ENCODE measurements at places on chromosomes 6 and 20.

DNA sequence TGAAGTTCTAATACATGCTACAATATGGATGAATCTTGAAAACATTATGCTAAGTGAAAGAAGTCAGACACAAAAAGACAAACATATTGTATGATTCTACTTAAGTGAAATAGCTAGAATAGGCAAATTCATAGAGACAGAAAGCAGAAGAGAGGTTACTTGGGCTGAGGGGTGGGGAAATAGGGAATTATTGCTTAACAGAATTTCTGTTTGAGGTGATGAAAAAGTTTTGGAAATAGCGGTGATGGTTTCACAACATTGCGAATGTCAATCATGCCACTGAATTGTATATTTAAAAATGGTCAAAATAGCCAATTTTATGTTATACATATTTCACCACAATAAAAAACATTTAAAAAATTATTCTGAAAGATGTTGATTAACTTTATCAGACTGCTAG, 6.1 kb downstream of the SLC26A8 start:
- DNase-seq, result no peak

- no peak for DNase-seq
Observed at GRCh38 chr6:38738261-38738660, 23.1 kb downstream of the DNAH8 start.

GRCh38 chr6:136783495-136784270, 8.6 kb downstream of the MAP3K5 start:
- no peak for DNase-seq

- DNase-seq, result no peak
Observed at GRCh38 chr6:44051515-44051914, 75.7 kb downstream of the MRPL14 start.

DNA sequence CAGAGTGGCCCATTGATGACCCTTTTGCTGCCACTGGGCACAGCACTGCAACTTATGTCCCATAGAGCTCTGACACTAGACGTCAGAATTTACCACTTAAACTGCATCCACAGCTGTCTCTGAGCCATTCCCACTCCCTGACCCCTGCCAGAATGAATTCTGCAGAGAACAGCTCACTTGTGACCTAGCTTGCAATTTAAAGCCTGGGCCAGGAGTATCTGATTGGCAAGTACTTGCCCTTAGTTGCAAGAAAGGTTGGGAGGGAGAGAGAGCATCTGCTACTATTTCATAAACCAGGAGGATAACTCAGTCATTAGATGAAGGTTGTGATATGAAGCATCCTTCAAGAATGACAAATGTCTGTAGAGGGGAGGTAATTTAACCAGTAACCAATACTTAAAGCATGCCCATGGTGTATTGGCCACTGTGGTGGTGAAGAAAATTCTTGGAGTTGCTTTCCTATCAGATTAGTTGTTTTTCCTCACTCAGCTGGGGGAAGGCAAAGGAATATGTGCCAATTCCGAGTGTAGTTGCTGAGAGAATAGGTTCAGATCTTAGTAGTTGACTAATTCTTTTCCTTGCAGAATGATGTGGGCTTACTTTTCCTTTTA, 46.5 kb downstream of the IL22RA2 start:
- DNase-seq, result no peak

- no peak for DNase-seq
Observed at GRCh38 chr6:149380523-149380922, 19.5 kb upstream of the SUMO4 start.

DNA sequence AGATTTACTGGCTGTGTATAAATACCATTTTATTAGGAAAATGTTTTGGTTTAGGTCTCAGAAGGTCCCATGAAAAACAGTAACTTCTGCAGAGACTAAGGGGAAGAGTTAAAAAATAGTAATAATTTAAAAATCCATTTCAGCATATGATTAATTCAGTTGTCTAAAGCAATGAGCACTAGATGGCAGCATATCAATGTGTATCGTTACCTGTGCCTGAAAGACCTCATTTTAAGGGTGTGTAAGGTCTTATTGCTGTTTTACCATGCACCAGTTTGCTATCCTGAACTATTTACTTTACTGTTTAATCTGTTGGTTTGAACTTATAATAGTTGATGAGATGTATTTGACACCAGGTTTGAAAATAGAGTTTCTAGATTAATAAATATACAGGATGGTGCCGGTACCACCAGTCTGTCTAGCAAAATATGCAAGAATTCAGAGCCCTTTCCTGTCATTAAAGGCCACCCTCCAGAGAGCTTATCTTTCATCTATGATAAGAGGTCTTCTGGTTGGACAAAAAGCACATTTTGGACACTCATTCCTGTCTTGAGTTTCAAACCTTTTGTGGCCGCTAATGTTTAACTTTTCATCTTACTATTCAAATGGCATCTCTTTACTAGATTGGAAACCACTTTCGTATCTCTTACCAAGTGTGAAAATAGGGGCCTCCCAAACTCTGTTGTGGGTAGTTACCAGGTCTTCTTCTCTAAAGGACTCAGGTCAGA, 8.9 kb upstream of the AHI1 start:
- no peak for DNase-seq

DNA sequence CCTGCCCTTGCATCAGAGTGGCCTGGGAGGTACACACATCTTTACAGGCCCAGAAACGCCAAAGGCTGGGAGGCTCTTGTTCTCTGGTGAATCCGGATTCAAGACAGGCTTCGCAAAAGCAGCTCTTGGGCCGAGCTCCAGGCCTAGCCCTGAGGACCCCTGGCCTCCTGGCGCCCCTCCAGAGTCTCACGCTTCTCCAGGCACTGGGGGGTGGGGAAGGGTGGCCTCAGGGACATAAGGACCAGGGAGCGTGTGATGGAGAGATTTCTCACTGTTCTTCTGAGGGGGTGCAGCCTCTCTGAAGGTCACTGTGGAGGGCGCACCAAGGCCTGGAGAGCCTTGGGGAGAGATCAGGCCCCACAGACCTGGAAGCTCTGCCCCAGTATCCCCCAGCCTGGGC, 349.2 kb downstream of the ZFAND3 start:
- no peak for DNase-seq

DNA sequence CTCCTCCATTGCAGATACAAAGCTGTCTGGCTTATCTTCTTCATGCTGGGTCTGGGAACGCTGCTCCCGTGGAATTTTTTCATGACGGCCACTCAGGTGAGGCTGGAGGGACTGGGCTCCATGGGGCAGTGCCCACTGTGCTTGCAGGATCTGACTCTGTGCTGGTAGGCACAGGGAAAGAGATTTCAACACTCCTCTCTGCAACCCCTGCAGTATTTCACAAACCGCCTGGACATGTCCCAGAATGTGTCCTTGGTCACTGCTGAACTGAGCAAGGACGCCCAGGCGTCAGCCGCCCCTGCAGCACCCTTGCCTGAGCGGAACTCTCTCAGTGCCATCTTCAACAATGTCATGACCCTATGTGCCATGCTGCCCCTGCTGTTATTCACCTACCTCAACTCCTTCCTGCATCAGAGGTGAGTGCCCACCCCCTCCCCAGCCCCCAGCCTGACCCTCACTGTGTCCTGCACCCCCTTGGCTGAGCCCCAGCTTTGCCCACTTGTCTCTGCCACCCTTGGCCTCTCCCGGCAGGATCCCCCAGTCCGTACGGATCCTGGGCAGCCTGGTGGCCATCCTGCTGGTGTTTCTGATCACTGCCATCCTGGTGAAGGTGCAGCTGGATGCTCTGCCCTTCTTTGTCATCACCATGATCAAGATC, 6.1 kb downstream of the SLC29A1 start:
- DNase-seq, result no peak

DNA sequence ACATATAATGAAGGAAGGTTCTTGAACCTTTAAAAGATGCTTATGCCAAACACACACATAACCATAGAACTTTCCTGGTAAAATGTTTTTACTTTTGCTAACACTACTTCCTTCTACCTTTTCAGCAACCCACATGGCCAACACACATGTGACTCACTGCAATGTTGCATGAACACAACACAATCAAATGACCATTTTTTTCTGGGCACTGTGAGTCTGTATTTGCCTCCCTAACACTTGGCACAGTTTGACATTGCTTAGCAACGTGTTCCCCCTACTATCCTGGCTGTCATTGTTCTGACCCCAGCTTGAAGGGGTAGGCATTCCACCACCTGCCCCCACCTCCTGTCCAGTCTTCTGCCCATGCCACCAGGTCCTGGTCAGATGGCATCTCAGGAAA, 204.8 kb upstream of the PRND start:
- DNase-seq, result no peak

- no peak for DNase-seq
Observed at GRCh38 chr6:13892017-13892645, 32.6 kb upstream of the RNF182 start.

GRCh38 chr6:158799051-158799792, 19.9 kb downstream of the EZR start:
- DNase-seq, result no peak

DNA sequence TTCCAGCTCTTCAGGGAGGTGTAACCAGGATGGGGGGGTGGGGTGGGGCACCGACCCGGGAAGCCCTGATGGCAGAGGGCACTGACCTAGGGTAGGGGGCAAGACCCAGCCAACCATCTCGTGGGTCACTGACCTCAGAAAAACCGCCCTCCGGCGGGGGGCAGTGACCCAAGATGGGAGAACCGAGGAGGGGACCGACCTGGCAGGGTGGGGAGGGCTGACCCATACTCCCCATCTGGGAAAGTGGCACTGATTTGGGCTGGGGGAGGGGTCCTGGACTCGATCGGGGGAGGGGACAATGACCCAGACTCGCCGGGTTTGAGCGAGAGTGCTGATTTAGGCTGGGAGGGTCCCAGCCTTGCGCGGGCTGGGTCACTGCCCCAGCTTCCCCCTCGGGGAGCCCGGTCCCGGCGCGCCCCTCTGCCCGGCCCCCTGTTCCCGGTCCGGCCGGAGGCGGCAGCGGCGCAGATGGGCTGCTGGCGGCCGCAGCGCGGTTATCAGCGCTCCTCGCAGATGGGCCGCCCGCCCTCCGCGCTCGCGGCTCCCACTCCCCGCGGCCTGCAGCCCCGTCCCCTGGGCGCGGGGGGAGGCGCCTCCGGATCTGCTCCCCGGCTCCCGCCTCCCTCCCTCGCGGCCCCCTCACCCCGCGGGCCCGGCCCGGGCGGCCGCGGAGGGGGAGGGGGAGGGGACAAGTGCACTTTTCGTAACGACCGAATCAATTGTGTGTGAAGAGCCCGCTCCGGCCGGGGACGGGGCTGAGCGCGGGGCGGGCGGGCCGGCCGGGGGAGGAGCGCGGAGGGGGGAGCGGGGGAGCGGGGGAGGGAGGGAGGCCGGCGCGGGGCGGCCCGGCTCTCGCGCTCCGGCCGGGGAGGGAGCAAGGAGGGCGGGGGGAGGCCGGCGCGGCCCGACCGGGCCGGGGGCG, 2.2 kb downstream of the NOL4L start:
- no peak for DNase-seq

DNA sequence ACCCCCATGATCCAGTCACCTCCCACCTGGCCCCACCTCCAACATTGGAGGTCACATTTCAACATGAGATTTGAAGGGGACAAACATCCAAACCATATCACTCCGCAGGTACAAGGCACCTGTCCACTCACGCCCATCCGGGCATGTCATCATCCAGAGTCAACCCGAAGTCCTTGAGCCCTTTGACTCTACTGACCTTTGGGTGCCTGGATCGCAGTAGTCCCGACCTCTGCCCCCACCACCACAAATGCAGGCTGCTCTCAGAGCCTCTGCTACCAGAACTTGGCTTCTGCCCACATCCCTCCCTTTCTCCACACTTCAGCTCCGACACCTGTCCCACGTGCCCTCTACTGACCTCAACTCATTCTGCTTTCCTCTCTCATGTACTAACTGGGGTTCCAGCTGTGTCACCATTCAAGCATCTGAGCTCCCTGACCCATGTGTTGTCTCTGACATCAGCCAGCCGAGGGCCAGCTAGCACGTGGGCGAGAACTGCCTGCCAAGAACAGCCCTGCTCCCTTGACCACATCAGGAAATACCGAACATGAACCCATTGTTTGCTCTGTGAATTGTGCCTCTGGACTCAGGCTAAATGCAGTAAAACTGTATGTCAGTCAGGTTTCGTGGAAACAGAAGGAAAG, 498.3 kb upstream of the SULF2 start:
- no peak for DNase-seq

DNA sequence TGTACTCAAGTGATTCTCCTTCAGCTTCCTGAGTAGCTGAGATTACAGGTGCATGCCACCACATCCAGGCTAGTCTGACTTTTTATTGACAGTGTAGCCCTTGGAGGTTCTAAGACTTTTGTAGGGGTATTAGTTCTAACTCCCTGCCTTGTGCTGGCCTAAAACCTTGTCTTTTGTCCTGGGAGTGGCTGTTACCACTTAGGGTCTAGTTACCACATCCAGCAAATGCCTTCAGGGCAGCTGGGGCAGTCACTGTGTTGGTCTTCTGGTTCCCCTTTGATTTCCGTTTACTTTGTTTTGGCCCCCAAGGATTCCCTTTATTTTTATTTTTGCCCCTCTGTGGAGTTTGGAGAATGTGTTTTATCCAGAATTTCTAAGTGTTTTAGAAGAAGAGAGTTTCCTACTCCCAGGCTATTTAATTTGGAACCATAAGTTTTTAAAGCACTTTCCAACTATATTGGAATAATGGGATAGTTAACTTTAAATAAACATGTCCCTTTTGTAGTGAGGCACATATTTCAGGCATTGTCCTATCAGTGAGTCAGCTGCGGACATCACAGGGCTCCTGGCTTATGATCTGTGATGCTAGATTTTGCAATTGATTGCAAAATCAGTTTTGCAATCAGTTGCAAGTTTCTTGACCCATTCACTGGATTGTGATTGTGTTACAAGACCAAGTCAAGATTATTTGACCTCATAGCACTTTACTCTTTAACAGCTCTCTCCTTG, 25.0 kb downstream of the IL22RA2 start:
- DNase-seq, result no peak

DNA sequence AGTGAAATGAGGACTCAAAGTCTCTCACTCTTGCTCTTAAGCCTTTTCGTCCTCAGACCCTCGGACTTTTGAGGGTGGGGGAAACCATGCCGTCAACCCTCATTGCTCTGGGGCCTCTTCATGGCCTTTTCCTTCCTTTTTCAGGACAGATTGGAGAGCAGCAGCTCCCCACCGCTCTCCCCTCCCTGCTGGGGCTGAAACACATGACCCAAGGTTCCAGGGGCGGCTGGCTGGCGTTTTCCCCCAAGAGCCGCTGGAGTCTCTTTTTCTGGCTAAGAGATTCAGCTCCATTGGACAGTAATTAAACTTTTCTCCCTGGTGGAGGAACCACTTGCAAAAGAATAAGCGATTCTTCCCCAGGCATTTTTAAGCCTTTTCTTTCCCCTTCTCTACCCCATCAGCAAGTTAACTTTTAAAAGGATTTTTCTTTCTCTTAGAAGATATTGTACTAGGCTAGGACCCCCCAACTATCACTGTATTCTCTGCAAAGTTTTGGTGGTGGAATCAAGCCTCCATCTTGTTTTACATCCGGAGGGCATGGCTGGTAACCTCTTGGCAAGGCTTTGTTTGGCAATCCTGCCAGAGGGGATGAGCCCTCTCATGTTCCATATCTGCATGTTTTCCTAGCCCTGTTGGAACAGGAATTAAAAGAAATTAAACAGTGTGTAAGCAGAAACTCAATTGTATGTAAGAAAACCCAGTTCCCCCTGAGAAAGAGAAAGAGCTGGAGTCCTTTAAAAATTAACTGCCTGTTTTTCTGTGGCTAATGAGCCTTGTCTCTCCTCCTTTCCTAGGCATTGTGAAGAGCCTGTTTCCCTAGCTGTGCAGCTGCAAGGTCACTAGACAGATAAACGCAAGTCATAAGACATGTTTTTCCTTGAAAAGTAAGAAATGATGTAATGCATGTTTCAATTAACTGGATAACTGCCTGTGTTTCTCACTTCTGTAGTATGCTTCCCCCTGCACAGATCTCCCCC, 100.8 kb upstream of the GPR6 start:
- no peak for DNase-seq

Measured in T follicular helper cell (primary cell).